ENCODE measurements at places on chromosomes 11 and 22.

DNA sequence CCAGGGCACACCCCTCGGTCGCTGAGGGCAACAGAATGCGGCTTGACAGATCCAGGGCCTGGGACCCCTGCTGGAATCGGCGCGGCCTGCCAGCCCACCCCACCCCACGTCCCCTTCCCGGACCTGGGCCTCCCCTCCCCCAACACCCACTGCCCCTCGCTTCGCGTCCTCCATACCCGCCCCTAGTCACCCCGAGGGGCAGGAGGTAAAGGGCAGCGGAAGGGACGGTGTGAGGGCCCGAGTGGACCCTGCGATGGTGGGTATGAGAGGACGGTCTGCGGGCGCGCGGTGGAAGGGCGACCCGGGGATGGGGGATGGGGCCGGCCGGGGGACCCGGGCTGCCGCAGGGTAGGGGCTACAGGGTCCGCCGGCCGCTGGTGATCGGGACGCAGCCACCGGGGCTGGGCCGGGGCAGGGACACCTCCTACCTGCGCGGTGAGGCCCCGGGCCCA lies 311 bp downstream of the APBB1 start:
- peak; percentile 30 for DNase-seq

DNA sequence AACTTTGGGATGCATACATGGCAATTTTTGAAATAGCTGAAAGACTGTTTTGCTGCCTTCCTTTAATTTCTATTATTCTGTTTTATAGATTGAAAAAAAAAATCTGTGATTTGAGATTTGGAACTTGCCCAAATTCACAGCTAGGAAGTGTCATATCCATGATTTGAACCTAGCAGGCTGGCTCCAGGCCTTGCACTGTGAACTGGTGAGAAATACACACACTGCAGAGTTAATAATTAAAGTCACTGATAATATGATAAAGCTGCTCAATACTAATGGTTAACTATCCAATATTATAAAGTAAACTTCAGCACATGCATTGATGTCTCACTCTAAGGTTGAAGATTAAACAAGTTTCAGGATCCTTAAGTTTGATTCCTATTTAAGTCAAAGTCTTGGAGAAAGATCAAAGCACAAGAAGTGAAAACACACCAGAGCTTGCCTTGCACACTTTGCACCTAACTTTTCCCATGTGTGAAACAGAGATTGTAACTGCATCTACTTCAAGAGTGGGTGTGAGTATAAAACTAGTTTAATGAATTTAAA lies 150.6 kb upstream of the CCDC179 start:
- no peak for DNase-seq

GRCh38 chr11:46649180-46649738 lies 31.9 kb downstream of the ATG13 start:
- peak; percentile 27 for DNase-seq

- DNase-seq: no peak
Observed at GRCh38 chr11:61885166-61885778, 6.1 kb downstream of the FADS3 start.

DNA sequence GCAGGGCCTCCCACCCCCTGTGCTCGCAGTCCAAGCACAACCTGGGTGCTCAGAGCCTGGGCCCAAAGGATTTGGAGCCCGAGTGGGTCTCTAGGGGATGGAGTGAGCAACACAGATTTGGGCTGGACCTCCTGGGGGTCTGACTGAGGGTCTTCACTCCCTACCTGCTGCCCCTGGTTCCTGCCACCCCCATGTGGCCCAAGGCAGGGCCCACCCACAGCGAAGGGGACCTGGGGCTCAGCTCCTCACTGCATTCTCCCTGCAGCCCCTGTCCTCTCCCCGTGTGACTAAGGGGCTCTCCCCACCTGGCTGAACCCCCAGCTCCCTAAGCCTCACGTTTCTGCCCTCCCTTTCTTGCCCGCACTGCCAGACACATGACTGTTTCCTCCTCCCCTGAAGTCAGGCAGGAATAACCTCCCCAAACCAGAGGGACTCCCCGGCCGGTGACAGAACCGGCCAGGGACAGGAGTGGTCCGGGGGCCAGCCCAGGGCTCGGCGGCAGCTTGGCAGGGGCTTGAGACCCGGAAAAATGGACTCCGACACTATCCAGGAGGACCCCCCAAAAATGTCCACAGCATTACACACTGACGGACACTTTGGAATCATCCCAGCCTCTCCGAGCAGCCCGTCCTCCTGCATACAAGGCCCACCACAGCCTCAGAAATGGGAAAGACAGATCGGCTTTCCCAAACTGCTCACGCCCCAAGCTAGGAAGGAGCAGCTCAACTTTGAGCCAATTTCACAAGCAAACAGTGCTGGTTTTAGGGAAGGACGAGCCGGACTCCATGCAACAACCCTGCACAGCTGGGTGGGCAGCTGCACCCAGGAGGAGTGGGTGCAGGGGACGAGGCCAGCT lies 57.8 kb downstream of the BRD1 start:
- DNase-seq: no peak

- DNase-seq: no peak
Observed at GRCh38 chr11:134453441-134453840, 41.4 kb upstream of the B3GAT1 start.

DNA sequence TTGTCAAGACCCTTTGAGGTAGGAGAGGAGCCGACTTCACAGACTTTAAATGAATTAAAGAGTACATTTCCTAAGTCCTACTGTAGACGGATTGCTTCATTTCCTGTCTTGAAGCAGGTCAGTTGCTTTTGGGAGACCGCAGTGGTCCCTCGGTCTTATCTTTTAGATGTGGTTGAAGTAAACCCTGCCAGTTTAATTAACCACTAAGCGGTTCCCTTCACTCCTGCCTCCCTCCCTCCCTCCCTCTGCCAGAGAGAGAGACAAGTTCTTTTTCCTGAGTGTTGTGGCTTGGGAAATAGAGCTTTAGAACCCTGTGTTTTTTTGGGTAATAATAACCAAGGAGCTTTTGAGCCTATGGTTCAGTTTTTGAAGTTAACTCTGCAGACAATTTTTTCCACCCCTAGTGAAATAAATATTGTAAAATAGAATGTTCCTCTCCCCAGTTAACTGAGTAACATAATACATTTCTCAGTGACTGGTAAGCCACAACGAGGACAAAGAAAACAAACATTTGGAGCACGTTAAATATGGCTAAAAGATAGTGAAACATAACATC lies 147.5 kb downstream of the LDLRAD3 start:
- DNase-seq: peak; percentile 11

DNA sequence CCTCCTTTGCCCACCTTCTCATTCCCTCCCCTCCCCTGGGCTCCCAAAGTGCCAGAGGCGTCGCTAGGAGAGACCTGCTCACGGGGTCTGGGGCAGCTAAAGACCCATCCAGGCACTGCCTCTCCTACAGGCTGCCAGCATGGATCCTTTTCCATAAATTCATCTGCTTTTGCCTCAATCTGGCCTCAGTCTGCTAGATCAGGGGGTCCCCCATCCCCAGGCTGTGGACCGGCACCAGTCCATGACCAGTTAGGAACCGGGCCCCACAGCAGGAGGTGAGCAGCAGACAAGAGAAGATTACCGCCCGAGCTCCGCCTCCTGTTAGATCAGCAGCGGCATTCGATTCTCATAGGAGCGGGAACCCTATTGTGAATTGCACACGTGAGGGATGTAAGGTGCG lies 12.3 kb downstream of the LTO1 start:
- no peak for DNase-seq

GRCh38 chr11:75771646-75772410 lies 3.2 kb downstream of the DGAT2 start:
- no peak for DNase-seq

- no peak for DNase-seq
Observed at GRCh38 chr11:93432247-93432646, 101.7 kb downstream of the DEUP1 start.

DNA sequence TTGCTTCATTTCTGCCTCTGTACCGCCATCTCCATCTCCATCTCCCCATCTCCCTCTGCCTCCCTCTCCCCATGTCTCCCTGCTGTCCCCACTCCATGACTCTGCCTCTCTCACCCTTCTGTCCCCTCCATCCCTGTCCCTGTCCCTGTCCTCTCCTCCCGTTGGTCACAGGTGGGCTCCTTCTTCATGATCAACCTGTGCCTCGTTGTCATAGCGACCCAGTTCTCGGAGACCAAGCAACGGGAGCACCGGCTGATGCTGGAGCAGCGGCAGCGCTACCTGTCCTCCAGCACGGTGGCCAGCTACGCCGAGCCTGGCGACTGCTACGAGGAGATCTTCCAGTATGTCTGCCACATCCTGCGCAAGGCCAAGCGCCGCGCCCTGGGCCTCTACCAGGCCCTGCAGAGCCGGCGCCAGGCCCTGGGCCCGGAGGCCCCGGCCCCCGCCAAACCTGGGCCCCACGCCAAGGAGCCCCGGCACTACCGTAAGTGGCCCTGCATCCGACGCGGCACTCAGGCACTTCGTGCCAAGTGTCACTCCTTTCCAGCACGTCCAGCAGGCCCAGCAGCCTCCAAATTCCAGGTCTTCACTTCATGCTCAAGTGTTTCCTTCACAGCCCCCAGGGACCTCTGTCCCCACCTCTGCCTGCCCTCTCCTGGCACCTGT lies 76.0 kb downstream of the CACNA1I start:
- no peak for DNase-seq

GRCh38 chr11:64763526-64764039 lies 3.8 kb upstream of the PYGM start:
- DNase-seq: no peak

- no peak for DNase-seq
Observed at GRCh38 chr11:88188251-88188931, 13.1 kb upstream of the RAB38 start.

DNA sequence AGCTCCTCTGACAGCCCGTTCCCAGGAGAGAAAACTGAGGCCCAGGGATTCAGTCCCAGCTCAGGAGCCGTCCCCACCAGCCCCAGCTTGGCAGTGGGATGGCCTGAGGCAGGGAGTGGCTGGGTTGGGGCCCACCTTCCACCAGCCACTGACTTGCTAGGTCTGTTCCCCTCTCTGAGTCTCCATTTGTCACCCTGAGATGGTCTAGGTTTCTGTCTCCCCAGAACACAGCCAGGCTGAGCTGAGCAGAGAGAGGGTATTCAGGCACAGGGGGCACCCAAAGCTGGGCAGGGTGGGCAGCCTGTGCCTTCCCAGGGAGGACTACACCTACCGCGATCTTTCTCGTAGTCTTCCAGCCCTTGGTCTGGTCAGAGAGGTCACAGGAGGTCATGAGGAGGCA lies 95.7 kb downstream of the PDE2A start:
- no peak for DNase-seq

Measured in urothelium cell line (cell line).